ENCODE measurements at places on chromosomes 6 and 20.

DNA sequence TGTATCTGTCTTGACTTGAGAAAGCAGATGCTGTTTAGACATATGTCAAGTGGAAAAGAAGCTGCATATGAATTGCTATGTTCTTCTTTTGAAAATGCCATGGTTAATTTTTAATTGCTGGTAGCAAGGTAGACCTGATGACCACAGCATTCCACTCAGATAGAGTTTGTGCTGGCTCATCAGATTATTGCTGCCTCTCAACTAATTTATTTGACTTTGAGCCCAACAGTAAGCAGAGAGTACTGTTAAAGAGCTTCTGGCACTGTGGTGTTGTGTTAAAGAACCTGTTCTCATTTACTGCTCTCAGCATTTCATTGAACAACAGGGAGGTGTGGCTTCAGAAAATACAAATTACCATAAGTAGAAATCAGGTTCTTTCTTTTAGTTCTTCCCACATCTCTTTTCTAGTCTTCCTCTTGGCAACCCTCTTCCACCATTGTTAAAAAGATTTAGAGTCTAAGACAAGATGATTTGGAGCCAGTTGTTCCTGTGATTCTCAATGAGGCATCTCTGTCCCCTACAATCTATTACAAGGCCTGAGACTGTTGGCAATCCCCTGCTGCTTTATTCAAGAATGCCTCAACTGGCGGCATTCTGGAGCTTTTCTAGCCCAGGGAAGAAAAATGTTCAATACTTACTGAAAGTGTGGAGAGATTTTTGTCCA, 967.6 kb upstream of the GJE1 start:
- DNase-seq = no peak

DNA sequence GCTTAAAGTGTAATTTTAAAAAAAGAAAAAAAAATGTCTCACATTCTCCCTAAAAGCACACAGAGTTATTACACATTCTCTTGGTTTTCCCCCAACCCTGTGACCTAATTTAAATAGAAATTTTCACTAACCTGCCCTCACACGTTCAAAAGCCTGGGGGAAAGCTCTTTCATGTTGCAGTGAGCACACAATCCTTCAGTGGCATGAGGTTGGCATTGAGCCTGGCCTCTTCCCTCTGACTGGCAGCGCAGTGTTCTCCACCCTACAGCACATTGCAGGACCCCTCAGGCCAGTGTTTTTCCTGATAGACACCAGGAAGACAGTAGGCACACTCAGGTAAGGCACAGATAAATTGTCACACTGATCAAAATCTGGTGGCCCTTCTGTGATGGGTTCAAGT, 34.1 kb downstream of the TNFRSF21 start:
- no peak for DNase-seq

- no peak for DNase-seq
Observed at GRCh38 chr6:157096522-157096921, 226.8 kb downstream of the TMEM242 start.

GRCh38 chr6:141443668-141444289, 688.9 kb upstream of the GJE1 start:
- DNase-seq = no peak

DNA sequence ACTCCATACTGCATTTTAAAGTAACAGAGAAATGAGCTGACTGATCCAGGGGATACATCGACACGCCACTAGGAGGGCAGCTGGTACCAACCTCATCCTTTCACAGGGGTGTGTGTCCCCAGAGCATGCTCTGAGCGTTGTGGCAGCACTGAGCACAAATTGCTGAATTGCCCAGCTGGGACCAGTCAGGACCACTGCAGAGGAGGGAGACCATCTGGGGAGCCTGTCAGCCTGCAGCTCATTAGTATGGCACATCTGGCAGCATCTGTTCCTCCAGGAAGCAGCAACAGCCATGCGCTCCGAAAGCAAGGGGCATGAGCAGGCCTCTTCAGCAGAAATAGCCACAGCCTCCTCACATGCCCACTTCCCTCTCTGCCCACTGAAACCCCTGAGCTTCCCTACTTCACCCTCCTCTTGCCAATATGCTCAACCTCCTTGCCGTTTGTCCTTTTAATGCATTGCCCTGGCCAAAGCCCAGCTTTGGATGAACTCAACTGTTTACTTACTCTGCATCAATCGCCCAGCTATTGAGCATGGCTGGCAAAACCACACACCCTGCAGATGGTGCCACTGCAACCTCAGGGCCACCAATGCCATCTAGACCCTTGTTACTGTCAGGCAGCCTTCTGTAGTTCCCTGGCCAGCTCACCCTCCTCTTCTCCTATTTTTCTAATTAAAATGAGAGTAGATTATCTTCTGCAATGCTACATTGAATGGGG, 77.6 kb upstream of the NEDD9 start:
- no peak for DNase-seq

- no peak for DNase-seq
Observed at GRCh38 chr6:5541751-5542432, 280.6 kb downstream of the FARS2 start.

GRCh38 chr6:146312608-146313007, 231.0 kb upstream of the RAB32 start:
- DNase-seq = no peak

DNA sequence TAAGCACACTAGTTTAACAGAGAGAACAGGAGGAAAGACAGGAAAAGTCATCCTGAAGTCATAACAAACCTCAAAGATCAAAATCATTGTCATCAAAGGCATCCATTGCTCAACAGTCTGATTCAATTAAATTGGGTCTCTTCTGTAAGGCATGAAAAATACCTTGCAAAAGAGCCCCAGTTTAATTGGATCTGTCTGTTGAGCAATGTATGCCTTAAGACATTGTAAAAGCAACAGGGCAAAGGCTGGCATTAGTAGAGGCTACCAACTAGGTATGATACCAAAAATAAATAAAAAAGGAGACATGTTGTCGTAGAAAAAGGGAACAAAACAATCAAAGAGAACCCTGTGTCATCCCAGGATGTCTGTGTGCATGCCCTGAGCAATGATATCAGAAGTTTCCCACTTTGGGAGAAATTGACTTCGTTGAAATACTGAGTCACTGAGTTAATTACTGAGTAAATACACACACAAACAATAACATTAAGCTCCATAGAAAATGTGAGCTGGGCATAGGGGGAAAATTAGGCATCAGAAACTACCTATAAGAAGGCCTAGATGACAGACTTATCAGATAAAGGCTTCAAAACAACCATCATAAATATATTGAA, 1013.8 kb upstream of the CITED2 start:
- no peak for DNase-seq

GRCh38 chr6:45185403-45186251, 142.5 kb upstream of the RUNX2 start:
- no peak for DNase-seq

Data from left hindlimb (tissue), 1 donor.